Mesenteric fat pad (tissue), 1 donor: ENCODE measurements at places on chromosomes 3 and 15. TPM values are rescaled to one million over a fixed set of nuclear protein-coding genes. Genes with fewer than 3 reads are reported as not detected.

DNA sequence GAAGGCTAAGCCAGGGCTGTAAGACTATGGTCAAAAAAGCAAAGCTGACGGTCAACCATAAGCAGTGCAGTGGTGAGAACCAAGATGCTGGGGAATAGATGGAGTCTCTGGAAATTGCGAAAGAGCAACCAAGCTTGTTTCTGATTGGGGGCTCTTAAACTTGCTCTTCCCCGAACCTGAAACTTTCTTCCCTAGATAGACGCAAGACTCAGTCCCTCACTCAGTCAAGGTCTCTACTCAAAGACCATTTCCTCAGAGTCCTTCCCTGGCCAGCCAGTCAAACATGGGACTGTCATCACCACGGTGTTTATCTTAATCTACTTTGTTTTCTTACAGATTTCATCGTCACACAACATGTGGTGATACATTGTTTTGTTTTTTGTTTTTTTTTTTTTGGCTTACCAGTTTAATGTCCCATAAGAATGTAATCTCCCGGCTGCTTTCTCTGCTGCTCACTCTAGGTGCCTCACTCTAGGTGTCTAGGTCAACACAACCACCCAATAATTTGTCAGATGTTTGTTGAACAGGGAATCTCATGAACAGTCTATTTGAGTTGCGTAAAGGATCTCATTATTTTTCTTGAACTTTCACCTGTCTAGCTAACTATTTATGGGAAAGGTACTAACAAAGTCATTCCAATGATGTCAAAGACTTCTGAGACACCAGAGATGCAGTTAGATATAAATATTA, 495.4 kb downstream of the FOXP1 start:
- no peak for DNase-seq

- DNase-seq = no peak
These were observed 223.2 kb downstream of the MTHFS start for GRCh38 chr15:79673416-79674123.

GRCh38 chr3:50520849-50521248, 17.4 kb upstream of the CACNA2D2 start:
- DNase-seq = no peak

DNA sequence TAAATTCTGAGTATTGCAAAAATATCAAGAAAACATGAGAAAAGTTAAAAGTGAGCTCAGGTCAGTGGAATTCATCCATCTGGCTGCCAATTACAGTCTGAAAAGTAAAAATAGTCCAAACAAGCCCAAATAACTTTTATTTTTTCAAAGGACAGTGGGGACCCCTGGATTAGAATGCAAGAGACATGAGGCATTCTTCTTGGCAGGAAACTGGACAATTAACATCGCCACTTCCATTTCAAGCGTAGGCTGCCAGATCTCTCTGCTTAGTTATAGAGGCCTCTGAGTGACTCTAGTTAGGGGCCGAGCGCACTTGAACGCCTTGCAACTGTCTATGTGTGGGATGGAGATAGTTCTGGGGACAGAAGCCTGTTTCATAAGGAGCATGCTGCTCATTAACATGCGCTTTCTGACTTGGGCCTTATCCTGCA, 189.1 kb downstream of the GHSR start:
- no peak for DNase-seq

GRCh38 chr3:138078096-138078495, 37.3 kb downstream of the DZIP1L start:
- no peak for DNase-seq

- no peak for DNase-seq
These were observed 111.2 kb downstream of the MYO5A start for GRCh38 chr15:52417521-52417920.

The SEMA4B gene
- total RNA-seq = 15.8 TPM

The SLC6A1 gene
- 0.39 TPM for total RNA-seq

The MORC1 gene
- total RNA-seq = not detected

The CCDC13 gene
- 1.3 TPM for total RNA-seq

The FOXB1 gene
- total RNA-seq = not detected
